ENCODE measurements at places on chromosomes 3 and 15. TPM values are rescaled to one million over a fixed set of nuclear protein-coding genes. Genes with fewer than 3 reads are reported as not detected.

PDZRN3 gene
- 46.0 TPM for total RNA-seq

MYO5C gene
- total RNA-seq = 0.25 TPM

ZNF592 gene
- 13.0 TPM for total RNA-seq

CYP1A2 gene
- not detected for total RNA-seq

TSPAN3 gene
- total RNA-seq = 303 TPM

SPINT1 gene
- total RNA-seq = 0.24 TPM

CCR8 gene
- not detected for total RNA-seq

C2CD4A gene
- 0.05 TPM for total RNA-seq

LMOD3 gene
- not detected for total RNA-seq

TMEM40 gene
- total RNA-seq = not detected

SLC35G2 gene
- total RNA-seq = 12.2 TPM

ACOX2 gene
- 24.2 TPM for total RNA-seq

PLS1 gene
- total RNA-seq = not detected

ZBBX gene
- not detected for total RNA-seq

RPP25 gene
- total RNA-seq = 15.2 TPM

POPDC2 gene
- total RNA-seq = 3.8 TPM

SV2B gene
- total RNA-seq = 0.87 TPM

SEMA6D gene
- total RNA-seq = 3.7 TPM

POLQ gene
- 0.68 TPM for total RNA-seq

ALPK3 gene
- 0.81 TPM for total RNA-seq

TCTA gene
- 26.6 TPM for total RNA-seq

NMB gene
- total RNA-seq = 10.1 TPM

NR2E3 gene
- not detected for total RNA-seq

XCR1 gene
- total RNA-seq = not detected

VEPH1 gene
- total RNA-seq = 25.2 TPM

TMPRSS7 gene
- total RNA-seq = not detected

CDC25A gene
- total RNA-seq = 0.93 TPM

EPHB3 gene
- total RNA-seq = 2.9 TPM

MYZAP gene
- total RNA-seq = 0.83 TPM

RBPMS2 gene
- total RNA-seq = 0.24 TPM

LAMB2 gene
- 692 TPM for total RNA-seq

CCR9 gene
- not detected for total RNA-seq

ZNF660 gene
- 0.94 TPM for total RNA-seq

CACNA2D2 gene
- total RNA-seq = not detected

GP5 gene
- total RNA-seq = 0.10 TPM

NMNAT3 gene
- 1.2 TPM for total RNA-seq

ATP8B4 gene
- 1.8 TPM for total RNA-seq

IL20RB gene
- 0.44 TPM for total RNA-seq

LRRC34 gene
- total RNA-seq = 4.6 TPM

CDHR4 gene
- total RNA-seq = not detected

ITPKA gene
- total RNA-seq = 1.1 TPM

LPP gene
- 44.7 TPM for total RNA-seq

SLC38A3 gene
- total RNA-seq = not detected

CEMIP gene
- total RNA-seq = 73.9 TPM

ERICH6 gene
- not detected for total RNA-seq

BNC1 gene
- total RNA-seq = 0.68 TPM

TLR9 gene
- total RNA-seq = not detected

ZNF619 gene
- total RNA-seq = 2.5 TPM

GOLGA8S gene
- total RNA-seq = 0.39 TPM
